Activated CD4-positive, CD25-positive, alpha-beta regulatory T cell treated with anti-CD3 and anti-CD28 coated beads, Interleukin-2, amount 50 U/mL, for 16 hours (primary cell): ENCODE measurements at places on chromosomes 1 and 21.

DNA sequence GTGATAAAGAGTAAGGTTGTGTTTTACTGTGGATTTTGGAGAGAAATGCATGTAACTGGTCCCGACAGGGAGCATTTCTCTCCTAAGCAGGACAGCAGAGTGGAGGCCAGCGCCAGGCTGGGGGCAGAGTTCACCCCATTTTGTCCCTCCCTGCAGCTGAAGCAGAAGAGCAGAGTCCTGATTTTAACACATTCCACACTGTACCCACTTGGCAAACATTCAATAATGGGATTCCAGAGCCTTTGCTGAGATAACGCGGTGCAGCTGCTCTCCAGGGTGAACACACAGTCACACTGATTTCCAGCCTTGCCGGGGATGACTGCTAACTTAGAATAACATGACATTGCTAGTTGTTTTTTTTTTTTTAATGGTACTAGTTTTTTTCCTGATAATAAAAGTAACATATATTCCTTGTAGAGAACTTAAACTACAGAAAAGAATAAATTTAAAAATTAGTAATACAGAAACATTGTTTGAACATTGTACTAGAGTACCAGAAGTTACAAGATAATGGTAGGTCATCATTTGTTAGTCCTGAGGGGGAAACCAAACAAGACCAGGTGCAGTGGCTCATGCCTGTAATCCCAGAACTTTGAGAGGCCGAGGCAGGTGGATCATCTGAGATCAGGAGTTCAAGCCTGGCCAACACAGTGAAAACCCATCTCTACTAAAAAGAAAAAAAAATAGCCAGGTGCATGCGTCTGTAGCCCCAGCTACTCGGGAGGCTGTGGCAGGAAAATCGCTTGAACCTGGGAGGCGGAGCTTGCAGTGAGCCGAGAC lies 77.2 kb downstream of the SCCPDH start:
- no peak for DNase-seq

DNA sequence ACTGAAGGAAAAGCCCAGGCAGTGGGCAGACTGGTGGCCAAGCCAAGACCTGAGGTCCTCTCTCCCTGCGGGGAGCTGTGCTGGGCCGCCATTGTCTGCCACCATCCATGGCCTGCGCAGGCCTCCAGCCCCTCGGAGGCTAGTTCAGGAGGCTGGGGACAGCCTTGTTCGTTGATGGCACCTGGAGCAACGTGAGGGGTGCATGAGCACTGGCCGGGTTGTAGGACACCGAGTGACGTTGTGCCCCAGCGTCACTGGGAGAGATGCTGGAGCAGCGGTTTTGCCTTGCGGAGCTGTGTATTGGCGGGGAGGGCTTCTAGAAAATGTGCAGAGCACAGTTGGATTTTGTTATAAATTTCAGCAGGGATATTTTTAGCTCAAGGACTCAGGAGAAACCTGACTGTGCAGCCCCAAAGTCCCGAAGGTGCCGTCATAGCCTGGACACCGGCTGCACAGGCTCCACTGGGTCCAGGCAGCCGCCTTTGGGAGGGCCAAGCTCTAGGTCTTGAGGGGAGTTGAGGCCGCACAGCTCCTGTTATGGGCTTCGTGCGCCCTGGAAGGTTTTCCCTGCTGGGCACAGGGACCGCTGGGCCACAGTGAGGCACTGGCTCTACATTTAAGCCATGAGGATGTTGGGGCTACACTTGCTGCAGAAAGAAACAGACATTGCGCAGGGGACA lies 48.2 kb upstream of the ADARB1 start:
- no peak for DNase-seq

GRCh38 chr1:226937940-226938725 lies 2.0 kb upstream of the COQ8A start:
- no peak for DNase-seq

- DNase-seq = no peak
Observed at GRCh38 chr21:42525676-42526378, 12.2 kb downstream of the SLC37A1 start.

DNA sequence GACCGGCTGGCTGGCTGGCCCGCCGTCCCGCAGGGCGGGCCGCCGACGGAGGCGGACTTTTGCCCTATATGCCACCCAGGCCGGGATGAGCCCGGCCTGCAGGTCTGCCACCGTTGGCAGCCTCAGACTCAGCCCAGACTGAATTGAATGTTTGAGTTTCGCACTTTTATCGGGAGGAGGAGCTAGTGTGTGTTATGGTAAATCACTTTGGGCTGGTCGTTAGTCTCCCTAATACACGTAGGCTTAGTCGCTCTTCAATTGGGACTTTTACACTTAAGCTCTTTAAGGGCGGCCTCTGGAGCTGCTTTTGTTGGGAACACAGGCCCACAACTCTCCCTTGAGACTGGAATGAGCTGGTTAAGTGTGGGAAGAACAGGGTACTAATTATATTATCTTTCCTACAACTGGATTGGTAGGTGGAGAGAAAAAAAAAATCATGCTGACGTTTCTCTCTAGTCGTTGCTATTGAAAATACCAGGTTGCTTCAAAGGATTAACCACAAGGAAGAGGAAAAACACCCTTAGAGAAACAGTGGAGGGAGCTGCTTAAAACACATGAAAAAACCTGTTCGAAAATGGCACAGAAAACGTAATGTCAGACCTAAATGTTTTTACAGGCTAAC lies 1.4 kb upstream of the IRF2BP2 start:
- DNase-seq = peak; percentile 40

DNA sequence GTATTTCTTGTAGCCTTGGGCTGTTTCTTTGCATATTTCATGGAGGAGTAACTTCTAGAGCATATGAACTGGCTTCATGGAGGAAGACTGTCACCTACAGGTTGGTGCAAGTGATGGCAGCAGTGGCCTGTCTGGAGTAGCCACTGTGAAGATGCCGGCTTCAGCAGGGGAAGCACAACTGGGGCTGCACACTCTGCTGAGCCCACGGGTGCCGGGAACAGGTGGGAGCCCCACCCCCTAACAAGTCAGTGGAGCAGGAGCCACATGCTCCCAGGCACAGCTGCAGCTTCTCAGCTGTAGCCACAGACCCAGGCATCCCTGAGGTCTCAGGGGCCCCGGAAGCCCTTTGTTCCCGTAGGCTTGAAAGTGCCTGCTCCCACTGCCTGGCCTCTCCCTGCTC lies 43.2 kb upstream of the C1orf185 start:
- DNase-seq = no peak
